ENCODE measurements at places on chromosomes 11 and 22.
A peak's percentile ranks its signal among the peaks of the same experiment; 100 is the strongest.

DNA sequence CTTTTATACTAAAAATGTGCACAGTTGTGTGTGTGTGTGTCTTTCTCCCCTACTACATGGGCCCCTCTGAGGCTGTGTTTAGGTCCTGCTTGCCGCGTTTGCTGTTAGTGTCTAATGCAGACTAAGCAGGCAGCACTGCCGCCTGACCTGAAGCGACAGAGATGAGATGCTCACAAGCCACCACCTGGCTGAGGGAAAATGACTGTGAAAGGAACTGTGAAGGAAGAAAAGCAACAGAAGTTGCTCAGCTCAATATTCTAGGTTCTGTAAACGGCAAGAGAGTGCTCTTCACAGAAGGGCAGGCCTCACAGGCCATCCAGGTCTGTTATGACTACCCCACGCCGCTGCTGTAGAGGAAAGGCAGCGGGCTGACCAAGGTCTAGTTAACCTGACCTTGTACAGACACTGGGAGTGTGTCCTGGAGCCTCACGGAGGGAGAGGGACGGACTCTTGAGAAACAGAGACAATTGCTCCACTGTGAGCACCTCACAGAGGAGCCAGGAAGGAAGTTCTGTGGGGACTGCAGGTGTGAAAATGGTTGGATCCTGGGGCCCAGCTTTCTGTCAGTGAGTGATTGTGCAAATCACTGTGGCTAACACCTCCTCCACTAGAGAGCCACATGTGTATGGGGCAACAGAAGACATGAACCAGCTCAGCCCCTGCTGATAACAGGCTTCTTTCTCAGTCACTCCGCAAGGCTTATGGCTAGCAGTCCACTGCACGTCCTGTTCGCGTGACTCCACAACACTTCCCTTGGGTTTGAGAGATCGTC is 31.3 kb upstream of the YPEL1 start:
- no peak for DNase-seq

- no peak for DNase-seq
These were observed 5.6 kb downstream of the PIM3 start for GRCh38 chr22:49966041-49966773.

DNA sequence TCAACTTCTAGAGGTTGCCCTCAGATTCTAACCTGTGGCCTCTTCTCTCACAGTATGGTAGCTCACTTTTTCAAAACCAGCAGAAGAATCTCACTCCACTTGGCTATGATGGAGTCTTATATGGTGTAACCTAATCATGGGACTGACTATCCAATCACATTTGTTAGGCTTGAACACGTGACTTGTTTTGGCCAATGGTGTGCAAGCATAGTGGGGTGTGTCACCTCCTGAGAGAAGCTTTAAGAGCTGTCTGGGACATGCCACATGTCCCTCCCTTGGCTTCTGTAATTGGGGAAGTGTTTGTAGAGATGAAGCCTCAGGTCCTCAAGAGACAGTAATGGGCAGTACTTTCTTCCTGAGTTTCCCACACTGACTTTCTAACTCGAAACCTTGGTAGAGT is 12.8 kb upstream of the SMIM38 start:
- no peak for DNase-seq

GRCh38 chr11:126494831-126495230 is 139.3 kb downstream of the ST3GAL4 start:
- no peak for DNase-seq

- DNase-seq = peak; percentile 96
These were observed 27.8 kb downstream of the WEE1 start for GRCh38 chr11:9601037-9601875.

DNA sequence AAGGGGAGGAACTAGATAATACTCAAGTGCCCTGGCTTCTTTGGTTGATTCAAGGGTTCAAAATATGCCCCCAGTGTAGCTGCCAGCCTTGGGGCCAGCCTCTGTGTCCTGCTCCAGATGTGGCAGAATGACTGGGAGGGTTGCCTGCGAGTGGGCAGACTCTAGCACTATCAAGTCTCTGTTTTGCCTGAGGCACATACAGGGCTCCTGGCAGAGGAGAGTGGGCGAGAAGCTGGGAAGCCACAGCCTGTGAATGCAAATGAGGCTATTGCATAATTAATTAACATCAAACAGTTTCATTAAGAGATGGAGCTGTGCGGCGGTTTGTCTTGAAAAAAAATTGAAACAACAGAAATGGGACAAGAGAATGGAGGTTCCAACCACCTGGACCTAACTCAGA is 50.8 kb downstream of the BUD13 start:
- DNase-seq = no peak

DNA sequence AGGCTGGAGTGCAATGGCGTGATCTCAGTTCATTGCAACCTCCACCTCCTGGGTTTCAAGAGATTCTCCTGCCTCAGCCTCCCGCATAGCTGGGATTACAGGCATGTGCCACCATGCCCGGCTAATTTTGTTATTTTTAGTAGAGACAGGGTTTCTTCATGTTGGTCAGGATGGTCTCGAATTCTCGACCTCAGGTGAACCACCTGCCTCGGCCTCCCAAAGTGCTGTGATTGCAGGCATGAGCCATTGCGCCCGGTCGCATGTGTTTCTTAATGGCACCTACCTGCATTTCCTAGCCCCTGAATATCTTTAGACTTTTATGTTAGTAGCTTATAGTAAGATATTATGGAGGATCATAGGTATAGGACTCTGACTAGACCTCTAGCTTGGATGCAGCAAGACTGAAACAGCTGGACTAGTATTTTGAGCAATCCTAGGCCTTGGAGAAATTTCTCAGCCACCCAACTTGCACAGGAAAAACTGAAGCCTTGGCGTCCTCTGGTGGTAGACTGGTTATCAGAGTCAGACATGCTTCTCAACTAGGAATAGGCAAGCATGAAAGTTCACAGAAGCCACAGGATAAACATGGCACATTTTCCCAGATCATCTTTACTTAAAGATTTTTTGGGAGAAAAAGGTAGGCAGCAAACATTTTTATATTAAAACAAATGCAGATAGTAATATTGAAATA is 22.7 kb upstream of the C1QTNF4 start:
- peak; percentile 37 for DNase-seq

DNA sequence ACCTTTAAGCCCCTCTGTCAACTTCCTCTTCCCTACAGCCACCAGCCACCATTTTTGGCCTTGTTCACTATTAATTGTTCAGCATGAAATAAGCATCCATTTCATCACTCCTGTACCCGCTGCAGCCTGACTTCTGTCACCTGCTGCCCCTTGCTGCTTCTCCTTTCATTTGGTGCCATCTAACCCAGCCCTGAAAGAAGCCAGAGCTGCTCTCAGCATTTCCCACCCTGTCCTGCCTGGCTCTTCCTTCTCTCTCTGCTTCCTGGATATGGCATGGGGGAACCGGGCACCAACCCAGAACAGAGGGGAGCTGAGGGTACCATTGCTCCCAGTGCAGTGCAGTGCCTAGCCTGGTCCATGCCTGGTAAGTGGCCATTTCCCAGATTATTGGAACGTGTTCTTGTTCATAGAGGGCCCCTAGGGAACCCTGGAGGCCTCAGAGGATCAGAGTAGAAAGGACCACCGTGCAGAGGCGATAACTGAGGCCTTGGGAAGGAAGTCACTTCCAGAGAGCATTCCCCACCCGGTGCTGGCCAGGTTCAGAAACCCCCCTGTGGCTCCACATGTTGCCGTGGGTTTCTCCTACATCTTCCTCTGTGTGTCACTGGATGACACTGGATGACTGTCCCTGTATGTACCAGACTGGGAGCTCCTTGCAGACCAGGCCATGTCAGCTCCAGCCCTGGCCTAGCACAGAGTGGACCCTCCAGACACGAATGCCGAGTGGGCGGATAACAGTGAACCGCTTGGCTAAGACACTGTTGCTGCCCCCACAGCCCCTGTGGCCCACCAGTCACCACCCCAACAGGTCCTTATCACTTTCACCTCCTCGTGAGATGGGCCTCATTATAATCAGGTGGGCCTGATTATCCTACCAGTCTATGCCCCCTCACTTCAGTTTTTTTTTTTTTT is 4.7 kb downstream of the YDJC start:
- no peak for DNase-seq
